ENCODE measurements at places on chromosomes 2 and 18. TPM values are rescaled to one million over a fixed set of nuclear protein-coding genes. Genes with fewer than 3 reads are reported as not detected.

- DNase-seq: no peak
Measured at GRCh38 chr2:189236066-189236465, 56.5 kb upstream of the COL5A2 start.

DNA sequence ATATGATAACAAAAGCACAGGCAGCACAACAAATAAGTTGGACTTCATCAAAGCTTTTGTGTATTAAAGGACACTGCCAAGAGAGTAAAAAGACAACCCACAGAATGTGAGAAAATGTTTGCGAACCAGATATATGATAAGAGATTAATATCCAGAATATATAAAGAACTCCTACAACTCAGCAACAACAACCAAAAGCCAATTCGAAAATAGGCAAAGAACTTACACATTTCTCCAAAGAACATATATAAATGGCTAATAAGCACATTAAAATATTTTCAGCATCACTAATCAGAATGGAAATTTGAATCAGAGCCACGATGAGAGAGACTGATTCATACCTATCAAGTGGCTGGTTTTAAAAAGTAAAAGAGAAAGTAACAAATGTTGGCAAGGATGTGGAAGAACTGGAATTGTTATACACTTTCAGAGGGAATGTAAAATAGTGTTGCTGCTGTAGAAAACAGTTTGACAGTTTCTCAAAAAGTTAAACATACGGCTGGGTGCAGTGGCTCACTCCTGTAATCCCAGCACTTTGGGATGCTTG lies 25.2 kb downstream of the EPB41L5 start:
- no peak for DNase-seq

GRCh38 chr2:238936162-238937052 lies 88.5 kb downstream of the TWIST2 start:
- DNase-seq: no peak

DNA sequence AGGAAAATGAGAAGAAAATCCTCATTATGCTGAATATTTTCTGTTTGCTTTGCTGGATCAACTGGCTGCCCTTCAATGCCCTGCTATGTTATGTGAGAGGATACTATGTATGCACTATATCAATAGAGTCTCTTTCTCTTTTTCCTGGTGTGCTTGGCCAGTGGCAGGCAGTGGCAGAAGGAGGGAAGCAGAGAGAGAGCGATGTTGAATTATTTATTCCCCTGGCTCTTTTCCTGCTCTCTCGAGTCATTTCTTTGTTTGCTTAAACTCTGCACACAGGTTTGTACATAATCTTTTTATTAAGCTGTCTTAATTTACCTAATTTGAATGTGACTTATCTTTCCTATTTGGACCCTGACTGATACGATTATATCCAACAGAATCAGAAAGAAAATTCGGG lies 1727.3 kb downstream of the SUCLG1 start:
- DNase-seq: no peak

DNA sequence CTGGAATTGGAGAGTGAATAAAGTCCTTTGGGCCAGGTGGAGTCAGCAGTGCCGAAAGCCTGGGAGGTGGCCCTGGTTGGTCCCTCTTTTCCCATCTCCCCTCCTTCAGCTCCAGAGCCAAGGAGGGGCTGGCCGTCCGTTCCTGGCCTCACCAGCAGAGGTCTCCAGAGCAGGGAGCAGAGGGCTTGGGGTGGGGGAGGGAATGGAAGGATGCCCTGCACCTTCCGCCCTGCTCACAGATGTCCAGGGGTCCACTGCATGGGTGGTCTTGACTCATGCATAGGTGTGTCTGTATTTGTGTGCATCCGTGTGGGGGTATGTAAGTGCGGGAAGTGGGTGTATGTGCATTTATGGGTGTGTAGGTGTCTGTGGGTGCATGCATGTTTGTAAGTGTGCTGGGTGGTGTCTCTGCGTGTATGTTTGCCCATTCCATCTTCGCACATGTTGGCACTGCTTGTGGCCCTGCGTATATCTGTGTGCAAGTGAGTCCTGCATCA lies 201.8 kb downstream of the ZFP36L2 start:
- DNase-seq: peak; percentile 85

- DNase-seq: no peak
Measured at GRCh38 chr18:47790036-47790435, 140.4 kb downstream of the SMAD2 start.

GRCh38 chr2:173151671-173152401 lies 76.2 kb downstream of the MAP3K20 start:
- DNase-seq: no peak

The DCC gene
- total RNA-seq: 0.66 TPM

The WNT10A gene
- not detected for total RNA-seq

The CYP27A1 gene
- 9.3 TPM for total RNA-seq
